ENCODE measurements at places on chromosomes 2 and 18.
A peak's percentile ranks its signal among the peaks of the same experiment; 100 is the strongest.

GRCh38 chr2:179165356-179166000 is 99.2 kb downstream of the SESTD1 start:
- no peak for DNase-seq

- no peak for DNase-seq
Observed at GRCh38 chr2:162063899-162064298, 10.1 kb downstream of the DPP4 start.

DNA sequence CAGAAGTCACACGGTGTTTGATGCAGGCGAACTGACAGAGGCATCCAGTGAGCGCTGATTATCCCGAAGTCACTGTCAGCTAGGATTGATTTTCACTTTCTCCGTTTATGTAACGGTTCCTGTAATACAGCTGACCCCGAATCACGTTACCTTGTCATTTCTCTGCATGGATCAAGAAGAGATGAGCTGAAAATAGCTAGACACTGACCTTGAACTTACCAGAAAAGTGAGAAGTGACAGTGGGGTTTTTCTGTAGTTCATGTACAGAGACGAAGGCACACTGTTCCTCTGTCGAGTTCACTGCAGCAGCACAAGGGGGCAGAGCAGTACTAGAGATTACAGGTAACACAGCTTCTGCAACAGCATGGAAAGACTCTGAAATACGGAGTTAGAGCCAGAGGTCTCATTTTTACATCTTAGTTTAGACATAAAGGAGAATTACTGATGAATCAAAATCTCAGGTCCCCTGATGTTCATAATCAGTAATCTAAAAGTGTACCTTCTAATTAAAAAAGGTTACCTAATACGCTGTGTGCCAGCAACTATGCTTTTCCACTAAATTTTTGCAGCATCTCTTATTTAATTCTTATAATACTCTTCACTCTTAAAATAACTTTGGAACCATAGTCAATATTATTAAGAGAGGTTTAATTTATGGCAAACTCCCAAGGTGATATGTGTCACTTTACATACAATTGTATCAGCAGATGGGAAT is 33.1 kb downstream of the ARHGAP15 start:
- DNase-seq = peak; percentile 57

DNA sequence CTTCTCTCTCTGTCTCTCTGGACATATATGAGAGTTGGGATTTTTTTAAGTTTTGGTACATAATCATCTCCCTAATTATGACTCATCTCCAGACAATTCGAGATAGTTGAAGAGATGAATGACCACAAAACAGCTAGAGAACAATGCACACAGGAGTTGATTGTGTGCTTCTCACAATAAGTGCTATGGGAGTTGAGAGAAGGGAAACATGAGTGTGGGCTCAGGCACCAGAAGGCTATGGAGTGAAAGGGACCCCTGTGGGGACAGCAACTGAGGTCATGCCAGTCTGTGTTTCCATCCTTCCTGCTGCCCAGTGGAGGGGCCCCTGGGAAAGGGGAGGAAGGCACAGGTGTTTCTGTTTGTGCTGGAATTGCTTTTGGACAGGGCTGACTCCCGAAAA is 6.5 kb upstream of the YWHAQ start:
- peak; percentile 91 for DNase-seq

- peak; percentile 9 for DNase-seq
Observed at GRCh38 chr18:6917072-6917471, 187.6 kb downstream of the ARHGAP28 start.

- DNase-seq = no peak
Observed at GRCh38 chr2:126482582-126483464, 173.1 kb upstream of the GYPC start.

DNA sequence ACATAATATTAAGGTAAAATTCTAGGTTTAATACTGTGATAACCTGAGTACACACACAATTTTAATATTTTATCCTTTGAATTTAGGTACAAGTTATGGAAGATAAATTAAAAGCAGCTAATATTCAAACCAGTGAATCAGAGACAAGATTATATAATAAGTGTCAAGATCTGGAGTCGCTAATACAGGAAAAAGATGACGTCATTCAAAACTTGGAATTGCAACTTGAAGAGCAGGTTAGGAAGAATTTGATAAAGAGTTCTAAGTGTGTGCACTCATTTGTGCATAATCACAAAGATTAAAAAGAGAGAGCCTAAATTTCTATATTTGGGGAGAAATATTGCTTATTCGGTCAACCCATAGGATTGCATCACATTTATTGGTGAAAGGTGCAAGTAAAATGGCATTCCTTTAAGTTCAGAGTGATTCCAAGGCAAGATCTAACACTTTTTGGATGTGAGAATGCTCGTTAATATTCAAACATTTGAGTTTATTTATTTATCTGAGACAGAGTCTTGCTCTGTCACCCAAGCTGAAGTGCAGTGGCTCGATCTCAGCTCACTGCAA is 16.3 kb upstream of the C1GALT1C1L start:
- no peak for DNase-seq

- no peak for DNase-seq
Observed at GRCh38 chr2:127404466-127405254, 13.6 kb upstream of the PROC start.

DNA sequence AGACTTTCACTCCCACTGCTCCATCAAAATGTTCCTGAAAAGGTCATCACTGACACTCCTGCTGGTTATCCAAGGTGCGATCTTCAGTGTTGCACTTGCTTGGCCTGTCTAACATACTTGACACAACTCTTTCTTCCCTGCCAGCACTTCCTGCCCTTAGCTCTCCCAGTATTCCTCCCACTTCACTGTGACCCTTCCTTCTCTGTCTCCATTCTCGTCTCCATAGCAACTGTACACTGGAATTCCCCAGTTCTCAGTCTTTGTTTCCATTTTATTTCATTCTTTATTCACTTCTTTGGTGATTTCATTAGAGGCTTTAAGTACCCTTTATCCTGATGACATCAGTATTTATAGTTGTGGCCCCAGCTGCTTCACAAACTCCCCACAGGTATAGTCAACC is 333.0 kb downstream of the IRS1 start:
- no peak for DNase-seq

DNA sequence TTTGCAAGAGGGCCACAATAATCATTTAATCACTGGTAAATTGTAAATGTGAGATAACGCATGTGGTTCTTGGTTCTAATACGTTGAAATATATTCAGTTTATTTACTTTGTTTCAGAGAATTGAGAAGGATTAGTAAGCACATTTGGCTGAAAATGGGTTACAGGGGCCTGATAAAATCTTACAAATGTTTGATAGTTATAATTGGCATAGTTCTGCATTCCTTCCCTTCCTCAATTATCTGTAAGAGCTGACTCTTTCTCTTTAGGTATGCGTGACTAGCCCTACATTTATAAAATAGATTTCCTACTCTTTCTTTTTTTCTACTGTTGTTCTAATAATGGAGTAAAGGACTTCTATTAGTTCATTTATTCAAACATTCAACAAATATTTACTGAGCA is 685.2 kb downstream of the NUP35 start:
- DNase-seq = no peak

GRCh38 chr18:49400398-49401072 is 59.9 kb downstream of the DYM start:
- DNase-seq = no peak

DNA sequence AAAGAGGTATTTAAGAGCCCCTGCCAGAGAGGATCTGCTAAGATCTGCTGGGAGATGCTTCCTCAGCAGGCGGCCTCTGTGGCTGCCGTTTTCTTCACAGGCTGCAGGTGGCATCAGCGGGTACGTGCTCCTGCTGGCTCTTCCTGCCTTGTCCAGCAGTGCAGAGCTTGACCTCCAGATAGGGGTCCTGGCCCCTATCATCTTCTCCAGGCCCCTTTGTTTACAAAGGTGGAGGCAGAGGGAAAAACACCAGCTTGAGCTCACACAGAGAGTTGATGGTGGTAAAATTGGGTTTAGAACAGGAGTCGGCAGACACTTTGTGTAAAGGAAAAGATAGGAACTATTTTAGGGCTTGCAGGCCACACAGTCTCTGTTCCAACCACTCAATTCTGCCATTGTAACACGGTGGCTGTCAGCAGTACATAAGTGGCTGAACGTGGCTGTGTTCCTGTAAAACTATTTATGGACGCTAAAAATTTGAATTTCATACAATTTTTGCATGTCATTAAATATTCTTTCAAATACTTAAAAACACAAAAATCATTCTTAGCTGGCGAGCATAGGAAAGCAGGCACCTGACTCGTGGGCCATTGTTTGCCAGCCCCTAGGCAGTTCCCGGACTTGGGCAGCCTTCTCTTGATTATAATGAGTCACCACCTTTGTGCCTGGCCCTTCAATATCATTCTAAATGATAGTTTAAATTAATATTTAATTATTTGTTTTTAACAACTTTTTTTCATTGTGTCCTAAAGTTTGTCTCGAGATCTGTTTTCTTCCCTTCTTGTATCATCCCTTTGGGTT is 98.2 kb upstream of the B3GNT7 start:
- DNase-seq = peak; percentile 55

DNA sequence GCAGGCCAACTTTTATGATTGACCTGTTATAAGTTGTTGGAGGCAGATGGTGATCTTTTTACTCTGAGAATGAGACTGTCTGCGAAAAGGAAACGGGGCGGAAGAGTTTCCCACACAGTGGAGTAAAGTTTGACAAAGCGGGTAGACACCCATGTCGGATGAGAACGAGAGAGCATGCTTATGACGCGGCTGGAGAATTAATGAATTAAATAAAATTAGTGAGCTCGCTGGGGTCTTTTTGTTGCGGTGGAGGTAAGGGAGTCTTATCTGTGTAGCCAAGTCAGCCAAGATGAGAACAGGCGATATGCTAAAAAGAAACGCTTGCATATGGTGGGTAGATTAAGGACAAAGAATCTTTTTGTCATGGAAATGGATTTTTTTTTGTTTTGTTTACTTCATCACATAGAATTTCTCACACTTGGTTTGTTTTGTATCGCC is 1.8 kb downstream of the SALL3 start:
- DNase-seq = no peak

GRCh38 chr2:83196225-83196624 is 1262.9 kb downstream of the SUCLG1 start:
- peak; percentile 57 for DNase-seq

- DNase-seq = no peak
Observed at GRCh38 chr2:38866773-38867443, 8.8 kb downstream of the DHX57 start.

DNA sequence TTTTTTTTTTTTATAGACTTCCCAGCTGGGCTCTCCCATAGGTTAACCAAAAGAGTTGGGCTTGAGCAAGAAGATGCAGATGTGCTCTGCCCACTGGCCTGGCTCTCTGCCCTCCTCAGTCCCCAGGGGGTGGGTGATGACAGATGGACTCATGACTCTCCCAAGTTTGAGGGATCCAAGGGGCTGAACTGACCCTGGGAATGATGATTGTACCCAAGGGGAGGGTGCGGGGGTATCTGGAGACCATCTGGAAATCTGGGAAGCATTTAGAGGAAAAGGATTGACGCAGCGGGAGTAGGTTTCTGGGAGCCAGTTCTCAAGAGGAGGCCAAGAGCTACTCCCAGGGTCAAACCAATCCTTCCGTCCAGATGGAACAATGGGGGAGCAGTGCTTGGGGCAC is 330.8 kb downstream of the CYP26B1 start:
- DNase-seq = no peak

DNA sequence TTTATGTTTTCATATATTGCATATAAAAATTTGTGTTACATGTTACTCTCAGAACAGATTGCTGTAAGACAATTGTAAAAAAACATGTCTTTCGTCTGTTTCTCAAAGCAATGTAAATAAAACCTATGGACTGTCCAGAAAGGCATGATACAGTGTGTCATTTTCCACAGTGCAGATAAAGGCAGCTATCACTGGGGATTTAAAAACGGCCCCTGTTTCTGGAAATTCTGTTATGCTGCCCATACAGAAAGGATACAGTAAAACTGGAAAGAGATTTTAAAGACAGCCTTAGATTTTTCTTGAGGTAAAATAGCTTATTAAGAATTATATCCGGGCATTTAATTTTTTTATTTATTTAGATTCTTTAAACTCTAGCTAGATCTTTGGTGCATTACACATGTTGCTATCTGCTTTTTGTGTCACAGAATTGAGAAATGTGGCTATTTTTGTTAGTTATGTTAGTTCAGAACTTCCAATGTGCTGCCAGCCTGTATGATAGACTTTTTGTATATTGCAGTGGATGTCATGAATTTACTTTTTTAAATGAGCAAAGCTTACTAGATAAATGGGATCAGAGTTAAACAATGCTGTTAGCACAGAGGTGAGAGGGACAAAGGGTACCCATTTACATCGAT is 859 bp upstream of the INO80D start:
- DNase-seq = no peak

- DNase-seq = no peak
Observed at GRCh38 chr2:19989342-19989666, 601 bp downstream of the WDR35 start.

GRCh38 chr18:38923126-38923525 is 1357.5 kb upstream of the CELF4 start:
- DNase-seq = no peak

- DNase-seq = peak; percentile 85
Observed at GRCh38 chr2:100193291-100193710, 50.9 kb upstream of the AFF3 start.

DNA sequence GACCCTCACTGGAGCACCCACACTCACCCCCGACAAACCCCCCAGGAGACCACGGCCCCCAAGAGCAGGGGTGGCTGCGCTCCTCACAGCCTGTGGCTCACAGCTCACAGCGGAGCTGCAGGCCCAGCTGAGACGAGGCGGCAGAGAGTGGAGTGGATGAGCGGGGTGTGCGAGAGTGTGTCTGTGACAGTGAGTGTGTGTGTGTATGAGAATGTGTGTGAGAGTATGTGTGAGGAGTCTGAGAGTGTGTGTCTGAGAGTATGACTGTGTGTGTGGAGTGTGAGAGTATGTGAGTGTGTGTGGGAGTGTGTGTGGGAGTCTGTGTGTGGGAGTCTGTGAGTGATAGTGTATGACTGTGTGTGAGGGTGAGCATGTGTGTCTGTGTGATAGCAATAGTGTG is 55.3 kb upstream of the ID2 start:
- no peak for DNase-seq

DNA sequence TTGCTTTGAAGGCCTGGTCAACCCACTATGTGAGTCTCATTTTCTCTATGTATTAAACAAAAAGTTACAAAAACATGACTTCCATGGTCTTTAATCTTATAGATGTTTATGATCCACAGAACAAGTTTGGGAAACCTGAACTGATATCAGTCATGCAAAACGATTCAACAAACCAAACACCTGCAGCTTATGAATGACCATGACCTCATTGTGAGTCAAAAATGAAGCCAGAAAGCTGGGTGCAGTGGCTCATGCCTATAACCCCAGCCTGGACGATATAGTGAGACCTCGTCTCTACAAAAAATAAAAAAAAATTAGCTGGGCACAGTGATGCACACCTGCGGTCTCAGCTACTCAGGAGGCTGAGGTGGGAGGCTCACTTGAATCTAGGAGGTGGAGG is 270.4 kb upstream of the CCDC68 start:
- DNase-seq = no peak

GRCh38 chr2:118449401-118449800 is 361.1 kb downstream of the INSIG2 start:
- no peak for DNase-seq

GRCh38 chr18:48391868-48392267 is 17.3 kb downstream of the ZBTB7C start:
- DNase-seq = no peak
